ENCODE measurements at places on chromosomes 12 and 14.

DNA sequence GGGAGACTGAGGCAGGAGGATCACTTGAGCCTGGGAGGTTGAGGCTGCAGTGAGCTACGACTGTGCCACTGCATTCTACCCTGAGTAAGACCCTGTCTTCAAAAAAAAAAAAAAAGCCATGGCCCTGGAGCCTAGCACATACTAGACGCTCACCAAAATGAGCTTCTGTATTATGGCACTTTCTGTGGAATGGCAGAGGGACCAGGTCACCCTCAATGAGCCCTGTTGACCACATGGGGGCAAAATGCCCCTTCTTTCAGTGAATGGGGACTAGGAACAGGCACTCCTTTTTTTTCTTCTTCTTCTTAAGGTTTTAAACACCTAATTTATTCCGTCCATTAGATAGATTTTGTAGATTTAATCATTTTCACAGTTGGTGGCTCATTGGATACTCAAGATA is 50.5 kb downstream of the FAM222A start:
- no peak for DNase-seq

GRCh38 chr14:94571950-94572349 is 9.3 kb upstream of the SERPINA5 start:
- no peak for DNase-seq

DNA sequence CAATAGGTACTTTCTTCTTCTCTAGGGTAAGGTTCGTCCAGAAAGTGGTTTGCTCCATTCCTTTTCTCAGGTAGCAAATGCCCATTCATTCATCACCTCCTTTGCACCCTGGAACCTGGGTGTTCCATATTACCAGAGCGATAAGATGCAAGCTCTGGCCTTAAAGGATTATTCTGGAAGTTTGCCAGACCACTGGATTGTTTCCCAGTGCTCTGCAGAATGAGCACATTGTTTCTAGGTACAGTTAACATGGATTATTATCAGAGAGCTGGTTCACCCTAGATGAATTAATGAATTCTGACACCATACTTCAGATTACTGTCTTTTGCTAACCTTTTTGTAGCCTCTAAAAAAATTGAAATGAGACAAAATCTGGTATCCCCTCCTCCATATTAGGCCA is 170.9 kb upstream of the BMP4 start:
- DNase-seq: no peak

GRCh38 chr14:95273001-95273978 is 46.4 kb downstream of the CLMN start:
- DNase-seq: no peak

- DNase-seq: no peak
Observed at GRCh38 chr14:52473557-52473956, 78.7 kb downstream of the TXNDC16 start.
